ENCODE measurements at places on chromosomes 3 and 15.

- no peak for DNase-seq
Measured at GRCh38 chr3:186653080-186653707, 12.6 kb upstream of the HRG start.

DNA sequence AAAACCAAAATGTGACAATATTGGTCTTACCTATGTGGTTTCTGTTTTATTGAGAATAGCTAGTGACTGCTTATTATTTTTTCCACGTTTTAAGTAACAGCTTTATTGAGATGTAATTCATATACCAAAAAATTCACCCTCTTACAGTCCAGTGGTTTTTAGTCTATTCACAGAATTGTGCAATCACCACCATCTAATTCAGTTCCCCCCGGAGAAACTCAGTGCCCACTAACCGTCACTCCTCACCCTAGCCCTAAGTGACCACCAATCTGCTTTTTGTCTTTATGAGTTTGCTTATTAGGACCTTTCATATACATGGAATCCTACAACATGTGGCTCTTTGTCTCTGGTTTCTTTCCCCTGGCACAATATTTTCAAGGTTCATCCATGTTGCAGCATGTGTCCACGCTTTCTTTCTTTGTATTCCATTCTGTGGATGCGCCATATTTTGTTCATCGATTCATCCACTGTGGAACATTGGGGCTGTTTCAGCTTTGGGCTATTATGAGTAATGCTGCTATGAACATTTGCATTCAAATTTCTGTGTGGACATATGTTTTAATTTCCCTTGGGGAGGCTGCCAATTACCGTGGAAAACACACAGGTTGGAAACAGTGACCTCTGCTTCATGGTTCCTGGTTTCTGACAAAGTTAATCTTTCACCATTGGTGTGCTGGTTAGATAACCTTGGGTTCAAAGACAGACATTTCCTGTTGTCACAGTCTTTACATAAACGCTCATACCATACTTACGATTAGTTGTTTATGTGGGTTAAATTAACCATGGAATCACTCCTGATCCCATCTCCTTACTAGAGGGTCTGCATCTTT is 3.2 kb upstream of the BCL2L10 start:
- no peak for DNase-seq

DNA sequence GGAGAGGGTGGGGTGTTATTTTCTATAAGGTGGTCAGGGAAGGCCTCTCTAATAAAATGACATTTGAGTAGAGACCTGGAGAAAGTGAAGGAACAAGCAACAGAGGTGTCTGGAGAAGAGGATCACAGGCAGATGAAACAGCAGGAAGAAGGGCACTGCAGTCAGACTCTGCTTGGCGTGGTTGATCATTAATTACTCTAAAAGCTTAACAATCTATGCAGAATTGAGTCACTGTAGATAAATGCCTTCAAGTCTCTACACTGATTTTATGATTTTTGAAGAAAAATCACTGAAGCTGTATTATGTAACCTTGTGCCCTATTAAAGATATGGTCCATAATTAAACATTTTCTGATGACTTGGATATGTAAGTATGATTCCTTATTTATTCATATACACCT is 114.2 kb downstream of the TNIK start:
- no peak for DNase-seq

DNA sequence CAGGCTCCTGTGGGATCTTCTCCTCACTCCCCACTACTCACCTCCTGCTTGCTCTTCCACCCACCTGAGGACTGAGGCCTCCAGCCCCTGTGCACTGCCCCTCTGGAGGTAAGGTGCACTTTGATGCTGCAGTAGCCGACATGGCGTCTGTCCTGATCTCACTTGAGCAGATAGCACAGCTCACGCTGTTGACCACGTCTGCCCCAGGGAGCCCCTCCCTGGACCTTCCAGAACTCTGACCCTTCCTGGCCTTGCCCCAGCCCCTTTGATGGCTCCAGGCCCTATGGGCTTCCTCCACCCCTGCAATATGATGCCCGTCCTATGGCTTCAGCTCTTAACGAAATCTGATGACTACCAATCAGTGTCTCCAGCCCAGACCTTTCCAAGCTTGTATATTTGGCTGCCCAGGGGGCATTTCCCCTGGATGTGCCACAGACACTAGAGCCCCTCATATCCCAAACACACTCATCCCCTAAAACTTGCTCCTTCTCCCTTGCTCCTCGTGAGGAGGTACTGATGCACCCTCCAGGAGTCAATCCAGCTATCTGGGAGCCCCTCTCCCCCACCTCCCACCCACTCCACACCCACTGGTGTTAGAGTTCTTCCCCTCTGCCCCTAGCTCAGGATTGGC is 27.1 kb downstream of the KY start:
- DNase-seq: no peak

DNA sequence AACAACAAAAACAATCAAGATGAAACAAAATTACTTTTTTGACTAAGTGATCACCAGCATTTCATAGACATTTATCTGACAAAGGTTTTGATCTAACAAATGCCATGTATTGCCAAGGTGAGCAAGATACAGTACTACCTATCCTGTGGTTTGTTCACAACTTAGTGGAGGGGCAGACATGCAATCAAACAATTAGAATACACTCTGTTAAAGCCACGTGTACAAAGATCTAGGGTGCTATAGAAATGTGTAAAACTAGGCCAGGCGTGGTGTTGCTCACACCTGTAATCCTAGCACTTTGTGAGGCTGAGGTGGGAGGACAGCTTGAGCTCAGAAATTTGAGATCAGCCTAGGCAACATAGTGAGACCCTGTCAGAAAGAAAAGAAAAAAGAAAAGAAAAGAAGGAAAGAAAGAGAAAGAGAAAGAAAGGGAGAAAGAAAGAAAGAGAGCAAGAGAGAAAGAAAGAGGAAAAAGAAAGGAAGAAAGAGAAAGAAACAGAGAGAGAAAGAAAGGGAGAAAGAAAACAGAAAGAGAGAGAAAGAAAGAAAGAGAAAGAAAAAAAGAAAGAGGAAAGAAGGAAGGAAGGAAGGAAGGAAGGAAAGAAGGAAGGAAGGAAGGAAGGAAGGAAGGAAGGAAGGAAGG is 1.4 kb upstream of the TRIM69 start:
- no peak for DNase-seq

GRCh38 chr3:364287-364686 is 167.7 kb downstream of the CHL1 start:
- no peak for DNase-seq

- DNase-seq: no peak
Measured at GRCh38 chr3:103337179-103337845, 902.5 kb downstream of the ZPLD1 start.

DNA sequence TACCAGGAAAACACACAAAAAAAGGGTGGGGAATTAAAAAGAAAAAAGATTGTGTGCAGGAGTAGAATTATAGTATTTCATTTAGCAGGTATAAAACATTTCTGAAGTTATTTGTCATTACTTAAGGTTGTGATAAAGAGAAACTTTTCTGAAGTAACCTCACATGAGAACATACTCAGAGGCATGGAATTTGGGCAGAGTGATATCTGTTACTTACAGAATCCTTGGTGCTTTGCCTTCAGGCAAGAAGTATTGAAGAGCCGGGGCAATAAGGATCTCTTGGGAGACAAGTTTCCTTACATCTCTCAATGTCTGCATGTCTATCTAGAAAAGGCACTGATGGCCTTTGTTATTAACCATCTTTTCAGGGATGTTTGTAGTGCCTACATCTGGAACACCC is 179.7 kb upstream of the ROBO1 start:
- DNase-seq: no peak

- DNase-seq: no peak
Measured at GRCh38 chr15:31484986-31485385, 158.4 kb downstream of the KLF13 start.

DNA sequence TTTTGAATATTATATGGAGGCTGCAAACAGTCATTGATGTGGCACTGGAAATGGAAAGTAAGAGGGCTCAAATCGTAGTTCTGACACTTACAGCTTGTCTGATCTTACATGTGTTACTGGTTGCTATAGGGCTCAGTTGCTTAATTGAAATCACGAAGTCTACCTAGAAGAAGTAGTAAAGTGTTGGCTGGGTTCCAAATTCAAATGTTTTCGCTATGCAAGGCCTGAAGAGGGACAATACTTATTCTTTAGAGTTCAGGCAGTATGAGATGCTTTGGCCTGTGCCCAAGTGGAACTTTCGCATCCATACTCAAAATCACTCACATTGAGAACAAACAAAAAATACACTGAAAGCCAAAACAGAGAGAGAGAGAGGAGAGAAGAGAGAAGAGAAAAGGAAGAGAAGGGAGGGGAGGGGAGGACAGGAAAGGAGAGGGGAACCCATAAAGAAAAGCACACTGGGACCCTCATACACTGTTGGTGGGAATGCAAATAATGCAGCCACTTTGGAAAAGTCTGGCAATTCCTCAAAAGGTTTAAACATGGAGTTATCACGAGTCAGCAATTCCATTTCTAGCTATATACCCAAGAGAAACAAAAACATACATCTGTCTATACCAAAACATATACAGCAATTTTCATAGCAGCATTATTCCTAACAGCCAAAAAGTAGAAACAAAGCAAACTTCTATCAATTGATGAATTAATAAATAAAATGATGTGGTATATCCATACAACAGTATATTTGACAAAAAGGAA is 2.9 kb upstream of the FXR1 start:
- DNase-seq: no peak

DNA sequence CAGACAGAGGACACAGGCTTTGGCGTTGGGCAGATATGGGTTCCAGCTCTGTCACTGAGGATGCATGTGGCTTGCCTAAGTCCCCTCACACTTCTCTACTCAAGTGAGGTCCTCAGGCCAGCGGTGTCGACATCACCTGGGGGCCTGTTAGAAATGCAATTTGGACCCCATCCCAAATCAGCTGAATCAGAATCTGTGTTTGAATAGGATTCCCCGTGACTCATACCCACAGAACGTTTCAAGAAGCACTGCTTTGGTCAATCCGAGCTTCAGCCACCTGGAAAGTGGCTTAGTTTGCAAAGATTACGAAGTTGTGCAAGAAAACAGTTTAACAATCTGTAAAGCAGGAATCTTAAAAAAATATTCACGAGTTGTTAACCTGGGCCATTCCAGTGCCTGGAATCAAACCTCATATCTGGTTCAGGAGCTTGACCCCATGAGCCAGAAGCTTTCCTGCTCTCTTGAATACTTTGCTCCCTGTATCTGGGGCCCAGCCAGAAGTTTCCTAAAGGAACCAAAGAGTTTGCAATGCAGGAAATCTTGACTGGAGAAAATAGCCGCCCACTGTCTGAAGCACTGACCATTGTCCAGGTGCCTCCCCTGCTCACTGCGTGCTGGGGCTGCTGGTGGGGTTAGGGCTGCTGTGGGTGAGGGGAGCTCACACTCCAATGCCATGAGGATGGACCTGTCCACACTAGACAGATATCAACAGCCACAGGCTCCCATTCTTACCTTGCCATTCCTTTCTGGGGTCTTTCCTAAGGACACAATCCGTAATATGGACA is 208.5 kb upstream of the LINGO1 start:
- no peak for DNase-seq

DNA sequence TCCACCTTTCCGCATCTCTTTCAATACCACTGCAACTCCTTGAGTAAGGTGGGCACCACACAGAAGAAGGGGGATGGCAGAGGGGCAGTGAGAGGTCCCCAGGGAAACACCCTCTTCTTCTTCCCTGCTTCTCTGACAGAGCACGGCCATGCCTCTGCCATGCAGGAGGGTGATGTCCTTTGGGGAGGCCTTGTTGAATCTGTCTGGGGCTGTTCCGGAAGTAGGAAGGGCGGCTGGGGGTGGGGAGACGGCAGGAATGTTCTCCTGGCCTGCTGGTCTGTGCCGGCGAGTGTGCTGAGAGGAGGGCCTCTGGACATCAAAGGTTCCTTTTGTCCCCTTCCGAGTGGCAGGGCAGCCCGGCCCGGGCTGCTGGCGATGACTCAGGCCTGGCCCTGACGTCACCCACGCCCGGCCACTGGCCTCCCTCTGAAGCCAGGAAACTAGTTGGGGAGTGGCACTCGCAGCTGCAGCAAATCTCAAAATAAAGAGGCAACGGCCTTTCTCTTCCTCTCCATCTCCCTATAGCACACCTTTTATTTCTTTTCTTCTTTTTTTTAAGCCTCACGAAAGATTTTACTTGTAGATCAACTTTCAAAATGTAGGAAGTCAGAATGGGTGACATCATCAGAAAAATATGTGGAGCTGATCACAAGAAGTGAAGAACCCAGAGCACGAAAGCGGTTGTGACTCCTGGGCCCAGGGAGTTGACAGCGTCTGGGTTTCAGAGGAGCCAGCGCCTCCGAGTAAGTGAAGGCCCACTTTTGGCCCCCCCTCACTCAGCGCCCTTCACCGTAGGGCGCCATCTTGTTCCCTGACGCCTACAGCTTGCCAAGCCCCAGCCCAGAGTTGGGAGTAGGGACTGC is at the start of gene ZBTB38:
Gene ZBTB38 (plus strand): TSS at position 443 of the 863 bp plus-strand sequence. CDS start 73,885 bp downstream, outside the sequence.
- no peak for DNase-seq

DNA sequence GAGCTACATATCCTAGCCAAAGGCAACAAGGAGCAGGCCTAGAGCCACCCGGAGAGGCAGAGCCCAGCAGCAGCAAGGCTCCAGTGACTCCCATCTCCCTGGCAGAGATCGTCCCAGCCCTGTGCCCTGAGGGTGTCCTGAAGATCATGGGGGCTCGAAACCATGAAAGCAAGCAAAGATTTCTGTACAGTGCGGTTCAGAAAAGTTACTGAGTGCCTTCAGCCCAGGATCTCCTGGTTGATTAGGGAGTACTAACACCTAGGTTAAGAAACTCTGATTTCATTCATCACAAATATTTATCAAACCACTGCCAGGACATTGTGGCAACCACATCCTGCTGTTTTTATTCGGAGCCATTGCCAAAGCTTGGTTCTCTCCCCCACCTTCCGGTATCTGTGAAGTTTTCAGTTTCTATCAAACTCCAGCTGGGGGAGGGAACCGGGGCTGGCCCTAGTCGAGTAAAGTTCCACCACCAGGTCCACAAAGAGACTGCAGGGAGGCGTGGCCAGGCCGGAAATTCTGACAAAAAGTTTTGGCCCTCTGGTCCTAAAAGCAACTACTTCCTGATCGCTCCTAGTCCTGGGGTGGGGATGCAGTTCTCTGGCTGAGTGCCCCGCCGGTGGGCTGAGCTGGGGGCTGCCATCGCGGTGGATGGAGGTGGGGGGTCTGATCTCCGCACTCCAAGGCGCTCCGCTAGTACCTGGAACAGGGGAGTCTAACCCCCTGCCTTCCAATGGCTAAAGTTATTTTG is 1.2 kb downstream of the RAB43 start:
- DNase-seq: no peak

GRCh38 chr3:119630880-119631329 is 29.5 kb downstream of the POPDC2 start:
- no peak for DNase-seq
